ENCODE measurements at places on chromosomes 4 and X.

DNA sequence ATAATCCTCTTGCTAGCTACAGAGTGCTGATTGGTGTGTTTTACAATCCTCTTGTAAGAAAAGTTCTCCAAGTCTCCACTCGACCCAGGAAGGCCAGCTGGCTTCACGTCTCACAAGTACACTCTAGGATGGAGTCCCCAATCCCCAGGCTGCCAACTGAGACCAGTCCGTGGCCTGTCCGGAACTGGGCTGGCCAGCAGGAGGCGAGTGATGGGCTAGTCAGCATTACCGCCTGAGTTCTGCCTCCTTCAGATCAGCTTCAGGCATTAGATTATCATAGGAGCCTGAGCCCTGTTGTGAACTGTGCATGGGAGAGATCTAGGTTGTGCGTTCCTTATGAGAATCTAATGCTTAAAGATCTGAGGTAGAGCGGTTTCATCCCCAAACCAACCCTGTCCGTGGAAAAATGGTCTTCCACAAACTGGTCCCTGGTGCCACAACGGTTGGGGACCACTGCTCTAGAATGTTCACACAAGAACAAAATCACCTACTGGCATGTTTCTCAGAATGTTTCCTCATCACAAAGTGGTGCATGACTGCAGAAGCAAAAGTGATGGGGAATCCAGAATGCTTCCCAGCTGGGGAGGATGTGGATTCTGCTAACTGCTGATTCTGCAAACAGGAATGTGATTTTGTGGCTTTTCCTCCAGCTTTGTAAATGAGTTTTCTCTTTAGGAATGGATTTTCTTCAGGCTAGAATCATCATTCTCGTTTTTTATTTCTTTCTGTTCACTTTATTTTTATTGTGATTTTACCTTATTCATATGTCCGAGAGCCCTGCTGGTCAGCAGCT, 40.9 kb downstream of the SEPTIN11 start:
- no peaks in the 10 kb centered on the region for H3K27me3 ChIP-seq
- no peak overlapping the region for H3K4me3 ChIP-seq
- peak overlapping the region; percentile 62 for H3K27ac ChIP-seq
- peaks cover 24% of the 10 kb centered on the region for H3K36me3 ChIP-seq
- DNase-seq = peak; percentile 56
- peaks cover 51% of the 10 kb centered on the region for H3K4me1 ChIP-seq

DNA sequence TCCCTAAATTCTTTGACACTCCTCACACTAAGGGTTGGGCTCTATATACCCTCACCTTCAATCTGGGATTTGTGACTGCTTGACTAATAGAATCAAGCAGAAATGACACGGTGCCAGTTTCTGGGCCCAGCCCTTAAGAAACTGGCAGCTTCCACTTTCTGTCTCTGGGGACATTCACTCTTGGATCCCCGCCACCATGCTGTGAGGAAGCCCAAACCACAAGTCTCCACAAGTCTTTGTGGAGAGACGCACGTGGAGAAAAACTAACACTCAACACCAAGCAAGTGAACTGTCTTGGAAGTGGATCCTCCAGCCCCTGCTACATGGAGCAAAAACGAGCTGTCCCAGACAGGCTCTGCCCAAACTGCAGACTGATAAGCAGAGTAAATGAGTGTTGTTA, 1.1 kb upstream of the EDNRA start:
- no peak overlapping the region for H3K4me3 ChIP-seq
- H3K27ac ChIP-seq = no peak overlapping the region
- H3K36me3 ChIP-seq = no peaks in the 10 kb centered on the region
- no peak for DNase-seq

DNA sequence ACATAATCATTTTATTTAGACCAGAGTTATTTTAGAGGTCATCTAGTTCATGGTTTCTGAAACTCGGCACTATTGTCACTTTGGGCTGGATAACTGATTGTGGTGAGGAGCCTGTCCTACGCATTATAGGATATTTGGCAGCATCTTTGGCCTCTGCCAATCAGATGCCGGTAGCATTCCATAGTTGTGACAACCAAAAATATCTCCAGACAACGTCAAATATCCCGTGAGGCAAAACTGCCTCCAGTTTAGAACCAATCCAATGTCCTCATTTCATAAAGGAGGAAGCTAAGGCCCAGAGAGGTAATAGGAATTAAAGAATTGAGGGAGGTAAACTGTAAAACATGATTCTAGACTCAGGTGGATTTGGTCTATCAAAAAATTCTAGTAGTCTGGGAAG, 6.1 kb downstream of the ZMAT1 start:
- H3K27ac ChIP-seq = no peak overlapping the region
- no peaks in the 10 kb centered on the region for H3K36me3 ChIP-seq
- H3K27me3 ChIP-seq = no peaks in the 10 kb centered on the region

- no peak overlapping the region for H3K27ac ChIP-seq
- no peak for DNase-seq
- no peaks in the 10 kb centered on the region for H3K36me3 ChIP-seq
These were observed 138.6 kb upstream of the SFRP2 start for GRCh38 chr4:153927451-153927850.

All from SJSA1 (cell line).